Epithelial cell of prostate (primary cell): ENCODE measurements at places on chromosomes 1 and 21.

GRCh38 chr1:194167956-194168640 is 981.7 kb upstream of the B3GALT2 start:
- DNase-seq, result no peak

- no peak for DNase-seq
Measured at GRCh38 chr1:157313240-157313807, 175.1 kb upstream of the ETV3 start.

- no peak for DNase-seq
Measured at GRCh38 chr1:231923491-231924041, 297.0 kb downstream of the DISC1 start.

DNA sequence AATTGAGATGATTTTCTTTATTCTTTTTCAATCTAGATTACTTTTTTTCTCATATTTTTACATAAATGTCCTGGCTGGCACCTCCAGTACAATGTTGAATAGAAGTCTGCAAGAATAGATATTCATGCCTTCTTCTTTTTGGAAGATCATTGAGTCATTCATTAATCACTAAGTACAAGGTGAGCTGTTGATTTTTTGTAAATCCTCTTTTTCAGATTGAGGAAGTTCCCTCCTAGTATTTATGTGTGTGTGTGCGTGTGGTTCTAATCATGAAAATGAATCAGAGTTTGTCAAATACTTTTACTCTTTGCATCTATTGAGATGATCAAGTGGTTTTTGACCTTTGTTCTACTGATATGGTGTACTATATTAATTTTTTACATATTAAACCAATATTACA is 859.3 kb downstream of the KCNT2 start:
- no peak for DNase-seq

GRCh38 chr1:229841230-229841629 is 215.2 kb downstream of the URB2 start:
- DNase-seq, result peak; percentile 79

DNA sequence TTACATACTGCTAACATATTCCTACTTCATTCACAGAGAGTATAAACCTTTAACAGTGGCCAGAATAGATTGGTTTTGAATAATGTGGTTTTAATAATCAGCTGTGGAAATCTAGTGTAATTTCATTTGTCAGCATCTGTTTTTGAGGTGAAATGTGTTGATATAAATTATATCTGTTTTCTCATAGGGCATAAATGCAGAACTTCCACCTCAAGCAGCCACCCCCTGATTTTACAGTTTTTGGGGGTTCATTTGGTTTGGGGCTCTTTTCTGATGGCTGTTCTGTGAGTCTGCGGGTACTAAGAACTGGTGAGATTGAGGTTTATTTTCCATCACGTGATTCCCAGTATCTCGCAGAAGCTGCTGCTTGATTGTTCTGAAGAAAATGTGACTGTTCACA is 23.2 kb downstream of the EDARADD start:
- DNase-seq, result no peak
